ENCODE measurements at places on chromosomes 11 and 22. TPM values are rescaled to one million over a fixed set of nuclear protein-coding genes. Genes with fewer than 3 reads are reported as not detected.

TSPAN32 gene
- polyA plus RNA-seq: not detected

PIWIL4 gene
- 1.3 TPM for polyA plus RNA-seq

CD248 gene
- not detected for polyA plus RNA-seq

MYOD1 gene
- not detected for polyA plus RNA-seq

TBC1D22A gene
- polyA plus RNA-seq: 9.3 TPM

ZBTB16 gene
- 0.45 TPM for polyA plus RNA-seq

BCO2 gene
- 7.4 TPM for polyA plus RNA-seq

ISX gene
- not detected for polyA plus RNA-seq

BAIAP2L2 gene
- polyA plus RNA-seq: 2.3 TPM

PRR5L gene
- 0.22 TPM for polyA plus RNA-seq

TMEM184B gene
- polyA plus RNA-seq: 19.7 TPM

HBB gene
- polyA plus RNA-seq: not detected

RAG2 gene
- polyA plus RNA-seq: not detected

CECR2 gene
- 2.1 TPM for polyA plus RNA-seq

SAA4 gene
- polyA plus RNA-seq: not detected

TMEM121B gene
- 15.8 TPM for polyA plus RNA-seq

MS4A6E gene
- not detected for polyA plus RNA-seq

LBHD1 gene
- polyA plus RNA-seq: 10.6 TPM

Measured in neural cell (in vitro differentiated cells).